T47D (cell line): ENCODE measurements at places on chromosomes 11 and 22.

- no peak for DNase-seq
Observed at GRCh38 chr11:46367916-46368267, 13.6 kb upstream of the MDK start.

DNA sequence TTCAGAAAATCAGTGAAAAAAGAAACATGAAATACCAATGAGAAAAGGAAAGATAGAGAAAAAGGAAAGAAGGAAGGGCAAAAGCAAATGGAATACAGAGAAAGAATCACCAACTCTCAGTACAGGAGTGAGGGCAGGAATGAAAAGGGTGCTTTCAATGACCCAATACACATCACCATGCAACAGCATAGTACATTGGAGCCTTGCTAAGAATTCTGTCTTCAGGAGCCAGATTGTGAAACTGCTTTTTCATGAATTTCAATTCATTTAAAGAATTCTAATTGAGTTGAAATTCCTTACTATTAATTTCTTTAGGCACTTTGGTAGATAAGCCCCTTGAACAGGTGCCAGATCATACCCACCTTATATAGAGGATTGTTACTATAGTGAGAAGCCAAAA is 34.9 kb downstream of the BLID start:
- DNase-seq: no peak

- DNase-seq: no peak
Observed at GRCh38 chr22:20013382-20013871, 3.2 kb downstream of the ARVCF start.

DNA sequence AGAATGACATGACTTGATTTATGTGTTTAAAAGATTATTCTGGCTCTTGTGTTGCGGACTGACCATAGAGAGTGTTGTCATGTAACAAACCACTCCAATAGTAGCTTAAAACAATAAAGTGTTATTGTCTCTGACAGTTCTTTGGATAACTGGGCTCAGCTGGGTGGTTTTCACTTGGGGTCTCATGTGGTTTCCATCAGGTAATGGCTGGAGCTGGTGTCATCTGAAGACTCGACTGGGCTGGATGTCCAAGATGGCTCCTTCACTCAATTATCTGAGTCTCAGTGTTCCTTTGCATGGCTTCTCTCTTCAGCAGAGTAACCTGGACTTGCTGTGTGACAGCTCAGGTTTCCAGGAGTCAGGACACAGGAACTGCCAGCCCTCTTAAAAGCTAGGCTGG is 104.3 kb upstream of the NNMT start:
- DNase-seq: no peak

DNA sequence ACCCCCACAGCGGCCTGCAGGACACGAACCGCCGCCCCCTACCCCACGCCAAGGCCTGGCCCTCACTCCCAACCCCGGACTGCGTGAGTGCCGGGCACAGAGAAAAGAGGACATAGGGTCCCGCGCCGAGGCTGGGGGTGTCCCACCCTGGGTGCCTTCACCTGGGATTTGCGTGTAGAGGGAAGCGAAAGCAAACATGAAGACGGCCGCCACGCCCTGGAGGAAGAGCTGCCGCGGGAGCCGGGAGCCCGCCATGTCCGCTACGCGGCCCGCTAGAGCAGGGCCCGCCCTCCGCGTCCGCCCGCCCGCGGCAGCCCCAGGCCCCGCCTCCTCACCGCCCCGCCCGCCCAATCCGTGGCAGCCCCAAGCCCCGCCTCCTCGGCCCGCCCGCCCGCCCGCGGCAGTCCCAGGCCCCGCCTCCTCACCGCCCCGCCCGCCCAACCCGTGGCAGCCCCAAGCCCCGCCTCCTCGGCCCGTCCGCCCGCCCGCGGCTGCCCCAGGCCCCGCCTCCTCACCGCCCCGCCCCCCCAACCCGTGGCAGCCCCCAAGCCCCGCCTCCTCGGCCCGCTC is at the start of gene LMF2:
Gene LMF2, minus strand, starts transcription at position 282 of the 570 bp plus-strand sequence. Its CDS starts 27 bp downstream, at position 255.
- no peak for DNase-seq

DNA sequence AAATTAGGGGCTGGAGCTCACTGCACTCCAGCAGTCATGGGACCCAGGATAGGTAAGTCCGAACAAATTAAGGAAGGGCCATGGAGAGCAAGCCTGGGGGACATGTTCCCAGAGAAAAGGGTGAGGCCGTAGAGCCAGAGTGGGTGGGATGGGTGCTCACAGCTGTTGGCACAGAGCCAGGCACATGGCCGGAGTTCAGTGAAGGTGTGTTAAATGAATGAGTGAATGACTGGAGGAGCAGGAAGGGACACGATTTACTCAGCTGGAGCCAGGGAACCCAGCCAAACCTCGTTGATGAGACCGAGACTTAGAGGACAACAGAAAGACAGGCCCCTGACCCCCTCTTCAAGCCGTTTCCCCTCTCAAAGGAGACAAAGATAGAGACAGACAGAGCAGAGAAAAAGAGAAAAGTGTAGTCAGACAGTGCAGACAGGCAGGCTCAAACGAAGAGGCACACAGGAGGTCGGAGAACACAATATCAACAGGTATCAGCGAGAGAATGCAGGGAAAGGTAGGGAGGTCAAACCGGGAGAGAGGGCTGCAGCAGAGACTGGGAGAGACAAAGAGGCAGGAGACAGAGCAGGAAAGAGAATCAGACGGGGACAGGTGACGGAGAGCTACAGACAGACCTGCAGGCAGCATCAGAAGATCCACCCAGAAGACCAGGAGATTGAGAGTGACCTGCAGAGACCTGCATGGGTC is 590 bp downstream of the SLCO2B1 start:
- DNase-seq: no peak
